ENCODE measurements at places on chromosomes 3 and 15.

DNA sequence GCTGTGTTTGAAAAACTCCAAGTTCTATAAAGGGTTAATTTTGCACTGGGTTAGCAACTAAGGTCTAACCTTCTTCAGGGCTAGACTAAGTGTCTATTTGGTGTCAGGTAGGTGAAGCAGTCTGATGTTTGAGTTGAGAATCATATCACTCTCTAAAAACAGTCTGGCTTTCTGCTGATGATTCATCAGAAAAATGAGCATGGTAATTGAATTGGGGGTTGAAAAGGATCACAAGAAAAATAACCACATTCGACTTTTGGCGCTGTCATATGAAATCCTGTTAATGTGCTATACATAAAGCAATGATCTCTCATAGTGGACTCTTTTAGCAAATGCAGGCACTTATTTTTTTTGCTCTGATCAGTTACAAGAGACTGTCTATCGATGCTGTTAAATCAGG, 242.2 kb upstream of the AZI2 start:
- DNase-seq: no peak

- DNase-seq: no peak
These were observed 799.2 kb downstream of the NR2F2 start for GRCh38 chr15:97129674-97130073.

GRCh38 chr3:15683253-15683652, 81.7 kb downstream of the BTD start:
- no peak for DNase-seq

DNA sequence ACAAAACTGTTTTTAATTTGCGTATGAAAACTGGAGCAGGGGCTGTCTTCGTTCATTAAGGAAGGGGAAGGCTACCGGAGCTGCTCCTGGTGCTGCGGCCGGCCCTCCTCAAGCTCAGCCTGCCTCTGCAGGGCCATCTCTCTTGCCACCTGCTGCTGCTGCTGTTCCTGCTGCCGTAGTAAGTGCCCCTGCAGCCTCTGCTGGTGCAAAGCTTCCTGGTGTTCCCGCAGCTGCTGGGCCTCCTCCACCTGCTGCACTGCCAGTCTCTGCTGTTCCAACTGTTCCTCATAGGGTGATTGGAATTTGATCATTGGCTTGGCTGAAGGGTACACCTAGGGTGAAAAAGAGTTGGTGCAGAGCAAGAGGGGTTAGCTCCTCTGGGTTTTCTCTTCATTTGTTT, 66.0 kb downstream of the GOLIM4 start:
- no peak for DNase-seq

GRCh38 chr15:69813881-69814280, 283.8 kb downstream of the TLE3 start:
- no peak for DNase-seq

DNA sequence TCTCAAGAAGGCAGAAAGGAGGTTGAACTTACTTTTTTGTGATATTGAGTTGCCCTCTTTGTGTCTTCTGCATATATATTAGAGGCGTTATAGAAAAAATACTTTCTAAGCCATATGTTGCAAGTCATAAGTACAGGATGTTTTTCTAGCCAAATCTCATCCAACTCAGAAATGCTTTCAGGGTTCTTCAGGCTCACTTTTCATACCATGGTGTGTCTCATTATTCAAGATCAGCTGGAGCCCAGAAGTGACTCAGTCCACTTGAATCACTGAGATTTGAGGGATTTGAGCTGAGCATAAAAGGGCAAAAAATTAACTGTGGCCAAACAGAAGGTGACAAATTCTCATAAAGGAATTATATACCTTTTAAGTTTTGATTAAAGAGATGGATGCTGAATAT, 157.3 kb downstream of the WNT5A start:
- DNase-seq: no peak

All from activated naive CD4-positive, alpha-beta T cell treated with Interleukin-2 at 50 U/mL for 16 hours (primary cell).